ENCODE measurements at places on chromosomes 6 and 20.

- DNase-seq = no peak
These were observed 143.3 kb upstream of the PREP start for GRCh38 chr6:105545947-105546731.

GRCh38 chr6:167576828-167577503 is 249.7 kb upstream of the AFDN start:
- DNase-seq = no peak

DNA sequence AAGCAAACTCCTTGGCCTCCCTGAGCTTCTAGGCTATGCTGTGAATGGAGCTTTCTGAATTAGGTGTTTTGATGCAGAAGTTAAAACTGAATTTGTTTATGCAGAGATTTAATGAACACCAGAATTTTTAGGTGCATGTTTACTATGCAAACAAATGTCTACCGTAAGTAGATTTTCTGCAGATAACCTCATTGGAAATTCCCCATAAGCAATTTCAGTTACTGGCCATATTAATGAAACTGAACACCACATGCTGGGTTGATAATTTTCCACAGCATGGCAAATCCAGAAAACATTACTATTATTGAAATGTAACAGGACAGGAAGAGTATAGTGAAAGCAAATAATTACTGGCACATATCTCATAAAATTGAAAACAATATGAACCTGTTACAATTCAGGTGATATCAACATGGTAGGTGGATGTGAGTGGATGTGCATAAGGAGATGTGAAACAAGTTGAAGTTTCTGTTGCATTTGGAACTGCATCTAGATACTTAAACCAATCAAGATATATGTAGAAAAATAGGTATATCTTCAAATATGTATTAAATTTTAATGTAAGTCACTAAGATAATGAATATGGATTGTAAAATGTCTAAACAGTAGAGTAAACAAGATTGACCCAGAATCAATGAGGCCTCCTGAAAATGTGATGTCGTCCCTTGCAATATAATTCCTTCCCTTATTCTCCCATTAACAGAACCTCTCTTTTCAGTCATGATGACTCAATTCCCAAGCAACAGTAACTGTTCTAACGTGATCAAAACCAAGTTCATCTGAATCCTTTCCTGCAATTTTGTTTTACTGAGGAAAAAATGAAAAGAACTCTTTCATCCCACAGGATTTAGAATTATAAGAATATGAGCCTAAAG is 11.0 kb downstream of the PTCHD4 start:
- DNase-seq = no peak

DNA sequence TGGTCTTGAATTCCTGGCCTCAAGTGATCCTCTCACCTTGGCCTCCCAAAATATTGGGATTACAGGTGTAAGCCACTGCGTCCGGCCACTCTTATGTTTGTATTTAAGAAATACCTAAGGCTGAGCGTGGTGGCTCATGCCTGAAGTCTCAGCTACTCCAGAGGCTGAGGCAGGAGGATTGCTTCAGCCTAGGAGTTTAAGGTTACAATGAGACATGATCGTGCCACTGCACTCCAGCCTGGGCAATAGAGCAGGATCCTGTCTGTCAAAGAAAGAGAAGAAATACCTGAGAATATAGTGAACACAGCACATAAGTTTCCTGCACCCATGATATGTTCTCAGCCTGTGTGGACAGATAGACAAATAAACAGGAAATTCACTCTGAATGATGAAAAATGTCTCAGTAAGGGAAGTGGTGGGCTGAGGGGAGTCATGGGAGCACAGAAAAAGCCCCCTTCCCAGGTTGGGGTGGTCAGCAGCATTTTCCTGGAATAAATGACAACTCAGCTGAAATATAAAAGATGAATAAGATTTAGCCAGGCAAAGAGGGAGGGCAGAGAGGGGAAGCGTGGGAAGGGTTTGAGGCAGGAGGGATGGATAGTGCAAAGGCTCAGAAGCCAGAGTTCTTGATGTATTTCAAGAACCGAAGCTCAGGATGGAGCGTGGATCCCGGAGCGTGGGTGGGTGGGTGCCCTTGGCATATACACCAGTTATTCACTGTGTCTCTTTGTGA is 13.8 kb upstream of the MMP9 start:
- DNase-seq = no peak

DNA sequence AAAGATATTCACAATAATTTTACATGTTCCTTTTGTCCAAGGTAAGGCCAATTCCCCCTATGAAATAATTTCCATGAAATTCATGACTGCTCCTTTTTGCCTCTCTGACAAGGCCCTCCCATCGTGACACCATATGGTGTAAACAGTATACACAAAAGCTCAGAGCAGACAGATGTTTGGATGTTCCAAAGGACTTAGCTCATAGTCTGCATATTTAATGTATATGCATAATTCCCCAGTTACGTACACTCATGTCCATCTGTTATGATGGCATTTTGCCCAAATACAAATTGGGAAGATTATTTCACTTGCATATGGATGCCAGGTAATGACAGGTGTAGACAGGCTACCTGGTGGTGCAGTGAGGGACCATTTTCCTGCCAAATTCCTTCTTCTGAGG is 376.5 kb downstream of the KHDRBS2 start:
- no peak for DNase-seq

DNA sequence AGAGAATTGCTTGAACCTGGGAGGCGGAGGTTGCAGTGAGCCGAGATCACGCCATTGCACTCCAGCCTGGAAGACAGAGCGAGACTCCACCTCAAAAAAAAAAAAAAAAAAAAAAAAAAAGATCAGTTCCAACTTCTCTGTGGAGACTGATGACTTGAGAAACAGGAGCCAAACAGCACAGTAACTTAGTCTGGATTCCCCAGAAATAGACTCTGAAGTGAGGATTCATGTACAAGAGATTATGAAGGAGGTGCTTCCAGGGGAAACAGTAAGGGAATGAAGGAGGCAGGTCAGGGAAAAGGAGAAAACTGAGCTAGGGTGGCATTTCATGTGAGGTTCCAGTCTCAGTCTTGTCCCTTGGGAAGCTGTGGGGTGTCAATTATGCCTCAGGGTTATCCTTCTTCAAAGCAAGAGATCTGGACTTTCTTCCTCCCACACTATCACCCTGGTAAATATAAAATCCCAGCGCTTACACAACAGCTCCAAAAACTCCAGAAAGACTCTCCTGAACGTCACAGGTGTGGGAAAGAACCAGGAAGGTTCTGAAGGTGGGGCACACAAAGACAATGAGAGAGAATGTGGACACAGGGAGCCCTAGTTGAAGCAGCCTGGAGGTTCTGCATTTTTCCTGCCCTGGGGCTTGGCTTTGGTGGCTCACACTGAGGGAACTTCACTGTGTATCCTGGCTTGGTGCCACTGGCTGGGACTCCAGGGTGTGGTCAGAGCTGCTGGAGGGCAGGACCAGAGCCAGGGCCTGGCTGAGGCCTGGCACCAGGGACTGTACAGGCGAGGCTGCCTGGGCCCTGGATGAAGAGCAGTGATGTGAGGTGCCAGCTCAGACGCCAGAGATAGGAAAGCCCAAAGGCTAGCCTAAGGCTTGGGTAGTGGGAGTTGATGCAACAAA is 46.8 kb downstream of the PCNA start:
- no peak for DNase-seq

GRCh38 chr6:166691199-166691598 is 64.1 kb upstream of the RPS6KA2 start:
- DNase-seq = no peak

DNA sequence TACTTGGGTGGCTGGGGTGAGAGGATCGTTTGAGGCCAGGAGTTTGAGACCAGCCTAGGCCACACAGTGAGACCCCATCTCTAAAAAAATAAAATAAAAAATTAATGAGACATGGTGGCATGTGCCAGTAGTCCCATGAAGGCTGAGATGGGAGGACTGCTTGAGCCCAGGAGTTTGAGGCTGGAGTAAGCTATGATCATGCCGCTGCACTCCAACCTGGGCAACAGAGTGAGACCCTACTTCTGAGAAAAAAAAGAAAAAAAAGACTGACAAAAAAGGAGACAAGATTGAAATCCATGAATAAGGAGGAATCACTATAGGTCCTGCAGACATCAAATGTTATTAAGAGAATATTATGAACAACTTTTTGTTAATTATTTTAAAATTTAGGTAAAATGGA is 23.7 kb upstream of the BPHL start:
- DNase-seq = no peak

DNA sequence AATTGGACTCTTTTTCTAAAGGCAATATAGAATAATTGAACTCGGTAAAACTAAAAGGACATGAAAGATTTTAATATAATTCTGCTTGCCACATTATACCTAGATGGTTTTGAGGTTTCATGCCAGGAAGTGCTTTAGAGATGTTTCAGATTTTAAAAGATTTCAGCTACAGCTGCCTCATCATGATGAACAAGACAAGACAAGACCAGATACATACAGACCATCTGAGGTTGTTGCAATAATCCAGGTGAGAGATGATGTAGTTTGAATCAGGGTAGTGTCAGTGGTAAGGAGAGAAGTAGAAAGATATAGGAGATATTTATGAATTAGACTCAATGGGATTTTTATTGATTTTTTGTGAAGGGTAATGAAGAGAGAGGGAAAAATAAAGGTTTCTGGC is 374.3 kb upstream of the HSF2 start:
- DNase-seq = no peak

GRCh38 chr20:998231-998830 is 3.8 kb downstream of the RSPO4 start:
- no peak for DNase-seq

DNA sequence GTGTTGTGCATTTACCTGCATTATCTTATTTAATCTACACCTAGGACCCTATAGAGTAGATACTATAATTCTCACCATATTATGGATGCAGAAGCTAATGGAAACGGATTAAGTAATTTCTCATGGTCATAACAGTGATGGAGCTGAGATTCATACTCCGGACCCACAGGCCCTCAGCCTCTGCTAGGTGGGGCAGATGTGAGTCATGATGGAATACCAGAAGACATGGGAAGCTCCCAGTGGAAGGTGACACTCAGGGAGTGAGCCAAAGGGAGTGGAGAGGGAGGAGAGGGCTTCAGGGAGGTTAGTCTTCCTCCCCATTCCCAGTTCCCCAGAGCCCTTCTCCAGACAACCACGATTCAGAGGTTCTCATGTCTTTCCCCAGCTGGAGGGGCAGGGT is 65.2 kb upstream of the GPR6 start:
- DNase-seq = no peak

- no peak for DNase-seq
These were observed 6.2 kb downstream of the SAPCD1 start for GRCh38 chr6:31768363-31769257.

DNA sequence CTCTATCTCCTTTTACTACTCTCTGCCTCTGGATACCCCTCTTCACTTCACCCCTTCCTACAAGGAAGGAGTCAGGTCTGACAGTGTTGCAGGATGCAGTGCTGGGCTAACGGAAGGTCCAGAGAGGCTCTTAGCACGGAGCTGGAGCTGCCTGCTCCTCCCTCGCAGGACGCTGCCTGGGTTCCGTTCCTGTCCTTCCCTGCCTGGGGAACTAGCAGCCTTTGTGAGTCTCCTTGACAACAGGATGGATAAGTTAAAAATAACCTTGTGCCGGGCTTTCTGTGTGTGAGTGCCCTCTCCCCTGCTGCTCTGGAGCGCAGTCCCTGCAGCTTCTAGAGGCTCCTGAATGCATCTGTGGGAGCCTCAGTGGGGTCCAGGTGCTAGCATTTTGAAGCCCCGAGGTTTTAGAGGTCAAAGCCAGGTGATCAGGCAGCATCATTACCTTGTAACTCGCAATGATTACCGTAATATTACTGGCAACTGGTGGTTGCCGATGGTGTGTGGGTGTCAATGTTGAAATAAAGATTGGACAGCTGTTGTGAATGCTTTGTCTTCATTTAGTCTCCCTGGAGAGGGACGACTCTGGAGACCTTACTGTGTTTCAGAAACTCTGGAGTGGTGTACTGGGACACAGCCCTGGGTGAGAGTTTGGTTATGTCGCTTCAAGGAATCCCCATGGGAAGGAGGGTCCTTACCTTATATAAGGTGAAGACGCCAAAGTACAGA is 44.4 kb downstream of the CDS2 start:
- no peak for DNase-seq

GRCh38 chr6:87244380-87244779 is 78.0 kb upstream of the SMIM8 start:
- DNase-seq = no peak

GRCh38 chr6:112562301-112563231 is 215.4 kb downstream of the RFPL4B start:
- no peak for DNase-seq

DNA sequence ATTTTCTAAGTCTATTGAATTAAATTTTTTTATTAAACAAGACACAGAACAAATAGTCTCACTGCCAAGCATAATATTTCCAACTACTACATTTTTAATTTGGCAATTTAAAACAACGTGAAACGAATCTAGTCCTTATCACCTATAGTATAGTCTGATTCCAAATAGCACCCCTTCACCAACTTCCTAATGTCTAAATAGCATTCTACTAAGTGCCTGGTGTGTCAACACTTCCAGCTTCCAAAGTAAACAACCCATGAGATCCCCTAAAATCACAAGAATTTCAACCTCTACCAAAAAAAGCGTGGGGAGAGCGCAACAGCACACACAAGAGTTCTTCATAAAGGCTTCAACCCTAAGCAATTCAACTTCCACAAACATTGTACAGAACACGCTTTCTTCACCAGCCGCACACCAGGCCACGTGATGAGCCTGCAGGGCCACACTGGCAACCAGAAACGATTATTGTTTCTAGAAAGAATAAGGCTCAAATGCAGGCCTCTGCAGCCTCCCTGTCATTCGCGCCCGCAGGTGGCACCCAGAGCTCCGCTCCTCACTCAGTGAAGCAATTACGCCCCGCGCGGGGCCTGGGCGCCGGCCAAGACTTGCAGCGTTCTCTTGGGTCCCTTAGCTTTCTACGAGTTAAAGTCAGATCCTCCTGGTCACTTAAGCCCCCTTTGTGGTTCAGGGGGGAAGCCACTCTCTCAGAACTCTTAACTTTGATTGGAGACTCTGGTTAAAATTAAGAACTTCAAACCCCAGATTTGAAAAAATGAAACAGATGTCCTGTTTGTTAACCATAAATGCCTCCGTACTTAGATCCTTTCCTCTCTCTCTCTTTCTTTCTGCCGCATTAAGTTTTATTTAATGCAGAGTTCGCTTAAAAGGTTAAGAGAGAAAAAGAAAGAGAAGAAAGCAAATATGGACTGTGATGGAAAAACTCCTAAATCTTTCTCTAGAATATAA is 18.3 kb downstream of the SIM1 start:
- DNase-seq = no peak

- no peak for DNase-seq
These were observed 79.0 kb upstream of the FYN start for GRCh38 chr6:111952274-111952673.

DNA sequence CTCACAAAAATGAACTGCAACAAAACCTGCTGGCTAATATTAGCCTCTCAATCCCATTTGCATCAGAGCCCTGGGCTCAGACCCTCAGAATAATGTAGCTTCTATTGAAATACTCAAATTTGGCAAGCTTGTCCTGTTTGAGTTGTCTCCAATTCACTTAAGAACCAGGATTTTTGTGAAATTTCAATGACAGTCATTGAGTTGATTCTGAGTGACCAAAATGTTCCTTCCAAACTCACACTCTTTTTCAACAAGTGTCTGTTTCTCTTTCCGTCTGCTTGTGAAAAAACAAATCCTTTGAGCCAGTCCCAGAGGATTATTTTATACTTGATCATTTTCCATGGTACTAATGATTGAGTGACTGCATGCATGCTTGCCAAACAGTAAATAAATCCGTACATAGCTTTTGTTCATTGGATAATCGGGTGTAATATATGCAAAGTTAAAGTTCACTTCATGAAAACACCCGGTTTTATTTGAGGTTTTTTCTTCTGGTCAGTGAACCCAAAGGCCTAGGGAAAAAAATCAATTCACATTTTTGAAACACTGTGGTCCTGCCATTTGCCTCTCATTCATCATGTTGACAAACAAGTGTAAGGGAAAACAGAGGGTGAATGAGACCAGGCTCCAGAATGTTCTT is 16.4 kb upstream of the SLC22A2 start:
- DNase-seq = no peak
